Neural progenitor cell (in vitro differentiated cells): ENCODE measurements at places on chromosomes 6 and 20. TPM values are rescaled to one million over a fixed set of nuclear protein-coding genes. Genes with fewer than 3 reads are reported as not detected.

CLVS2 gene
- 0.84 and 1.8 TPM in 2 replicates for total RNA-seq

MMP24 gene
- total RNA-seq: 1.4 and 1.9 TPM in 2 replicates

- no peak overlapping the region for H3K4me3 ChIP-seq
- H3K4me1 ChIP-seq: no peaks in the 10 kb centered on the region
- H3K36me3 ChIP-seq: no peaks in the 10 kb centered on the region
Measured at GRCh38 chr6:54206510-54206909, 95.3 kb downstream of the MLIP start.

GRCh38 chr6:122449069-122449468 lies 22.5 kb downstream of the SERINC1 start:
- H3K27me3 ChIP-seq: no peaks in the 10 kb centered on the region
- peaks cover 32% of the 10 kb centered on the region for H3K36me3 ChIP-seq
- no peak overlapping the region for H3K4me3 ChIP-seq
- DNase-seq: no peak

DNA sequence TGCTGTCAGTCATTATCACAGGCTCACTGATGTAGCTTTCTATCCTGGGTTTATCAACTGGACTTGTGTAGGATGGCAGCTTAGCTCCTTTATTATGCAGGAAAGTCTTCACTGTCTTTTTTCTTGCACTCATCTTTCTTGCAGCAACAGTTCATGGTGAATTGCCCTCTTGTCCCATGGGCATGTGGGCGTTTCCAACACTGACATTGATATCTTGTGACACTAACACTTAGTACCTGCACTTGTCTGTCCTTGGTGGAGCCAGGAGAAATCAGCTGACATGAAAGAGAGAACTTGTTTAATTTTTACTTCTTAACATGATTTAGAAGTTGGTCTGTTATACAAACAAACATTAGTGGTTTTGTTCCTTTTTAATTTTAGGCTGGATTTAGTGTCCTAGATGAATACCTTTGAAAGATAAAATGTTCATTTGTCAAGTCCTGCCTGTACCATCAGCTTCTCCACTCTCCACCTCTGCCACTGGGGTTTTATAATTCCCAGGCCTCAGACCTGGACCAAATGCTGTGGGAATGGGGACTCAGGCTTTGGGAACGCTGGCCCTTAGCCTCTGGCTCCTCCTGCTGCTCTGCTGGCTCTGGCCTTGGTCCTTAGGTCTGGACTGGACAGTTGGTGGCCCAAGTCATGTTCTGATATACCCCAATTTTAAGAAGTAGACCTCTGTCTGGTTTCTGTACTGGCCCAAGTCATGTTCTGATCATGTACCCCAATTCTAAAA lies 161.0 kb upstream of the LAMP5 start:
- no peaks in the 10 kb centered on the region for H3K36me3 ChIP-seq
- no peak for DNase-seq
- H3K4me3 ChIP-seq: no peak overlapping the region
- H3K4me1 ChIP-seq: no peaks in the 10 kb centered on the region

DNA sequence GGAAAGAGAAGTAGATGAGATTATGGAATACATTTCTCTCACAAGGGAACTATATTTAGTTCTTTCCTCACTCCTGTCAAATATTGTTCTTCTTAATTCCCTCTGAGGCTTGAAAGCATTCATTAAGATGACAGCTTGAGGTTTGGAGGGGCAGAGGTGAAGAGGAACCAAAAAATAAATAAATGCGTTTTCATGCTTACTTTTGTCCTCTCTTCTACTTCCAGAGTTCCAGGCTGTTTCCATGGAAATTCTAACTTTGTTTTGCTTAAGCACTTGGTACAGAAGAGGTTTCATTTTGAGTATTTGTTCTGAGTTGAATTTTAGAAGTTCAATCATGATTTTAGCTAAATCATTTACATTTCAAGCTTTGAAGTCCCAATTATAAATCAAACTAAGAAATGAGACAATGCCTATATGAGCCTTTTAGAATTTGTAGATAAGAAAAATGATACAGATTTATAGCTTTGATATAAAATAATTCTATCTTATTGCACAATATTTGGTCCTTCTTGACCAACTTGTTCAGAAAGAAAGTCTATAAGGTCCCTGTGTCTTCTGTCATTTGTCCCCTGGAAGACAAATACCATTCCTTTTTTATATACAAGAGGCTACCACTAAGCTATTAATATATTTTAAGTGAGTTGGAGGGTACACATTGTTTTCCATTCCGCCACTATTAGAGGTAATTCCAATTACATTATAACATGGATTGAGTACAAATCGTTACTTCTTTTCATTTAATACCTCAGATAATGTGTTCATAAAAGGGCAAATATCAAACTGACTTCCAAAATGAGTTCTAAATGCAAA lies 16.3 kb downstream of the RBM24 start:
- H3K36me3 ChIP-seq: peaks cover 9% of the 10 kb centered on the region
- no peaks in the 10 kb centered on the region for H3K4me1 ChIP-seq
- H3K27ac ChIP-seq: no peak overlapping the region
- H3K4me3 ChIP-seq: no peak overlapping the region
